ENCODE measurements at places on chromosomes 2 and 18.

GRCh38 chr18:39781565-39781964 is 2173.5 kb upstream of the PIK3C3 start:
- DNase-seq, result no peak

DNA sequence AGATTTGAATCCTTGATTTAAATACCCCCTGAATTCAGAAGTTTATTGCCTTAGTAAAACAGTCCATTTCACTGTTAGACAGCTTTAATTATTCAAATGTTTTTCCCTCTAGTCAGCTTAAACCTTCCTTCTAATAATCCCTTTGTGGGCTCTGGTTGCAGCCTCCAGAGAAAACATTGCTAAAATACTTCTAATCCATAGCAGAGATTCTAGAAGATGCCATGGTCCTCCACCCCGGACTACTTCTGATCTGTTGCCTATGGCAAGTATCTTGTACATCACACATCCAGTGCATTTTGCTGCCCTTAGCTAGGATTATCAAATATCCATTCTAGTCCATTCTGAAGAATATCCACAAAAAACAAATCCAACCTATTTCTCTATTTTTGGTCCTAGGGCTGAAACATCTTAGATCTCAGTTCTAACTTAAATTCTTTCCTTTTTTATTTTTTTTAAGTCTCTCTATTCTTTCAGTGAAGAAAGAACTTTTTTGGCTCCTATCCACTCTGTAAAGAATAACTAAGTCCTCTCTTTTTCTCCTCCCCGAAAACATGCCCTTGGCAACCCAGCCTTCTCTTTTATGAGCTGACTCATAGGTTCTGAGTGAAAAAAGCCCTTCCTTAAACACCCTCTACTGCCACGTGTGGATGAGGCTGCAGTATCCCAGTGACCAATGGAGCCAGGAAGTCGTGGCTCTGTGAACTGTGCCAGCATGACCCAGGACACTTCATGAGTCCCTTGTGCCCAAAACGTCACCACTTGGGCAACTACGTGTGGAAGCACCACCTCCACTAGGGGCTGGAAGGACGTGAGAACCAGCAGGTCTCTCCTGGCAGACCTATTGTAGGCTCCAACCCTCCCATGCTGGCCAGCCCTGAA is 349.8 kb downstream of the TNS1 start:
- peak; percentile 3 for DNase-seq

- no peak for DNase-seq
These were observed 143.3 kb downstream of the FTCDNL1 start for GRCh38 chr2:199707593-199708185.

GRCh38 chr2:156907806-156908205 is 349.7 kb upstream of the GALNT5 start:
- no peak for DNase-seq

GRCh38 chr2:23293063-23293462 is 91.9 kb upstream of the KLHL29 start:
- DNase-seq, result no peak

Data from CD14-positive monocyte (primary cell).